ENCODE measurements at places on chromosomes 7 and 10. TPM values are rescaled to one million over a fixed set of nuclear protein-coding genes. Genes with fewer than 3 reads are reported as not detected.

The CTAGE4 gene
- 1.4 TPM for polyA plus RNA-seq

The SPOCK2 gene
- polyA plus RNA-seq: 1.1 TPM

GRCh38 chr10:35025916-35026315 is 64.2 kb downstream of the CUL2 start:
- no peaks in the 10 kb centered on the region for H3K27me3 ChIP-seq
- DNase-seq: no peak
- peaks cover 16% of the 10 kb centered on the region for H3K36me3 ChIP-seq
- H3K4me1 ChIP-seq: no peaks in the 10 kb centered on the region

GRCh38 chr7:158110661-158111048 is 477.0 kb downstream of the PTPRN2 start:
- no peak overlapping the region for H3K4me3 ChIP-seq
- H3K27me3 ChIP-seq: no peaks in the 10 kb centered on the region
- H3K27ac ChIP-seq: no peak overlapping the region

DNA sequence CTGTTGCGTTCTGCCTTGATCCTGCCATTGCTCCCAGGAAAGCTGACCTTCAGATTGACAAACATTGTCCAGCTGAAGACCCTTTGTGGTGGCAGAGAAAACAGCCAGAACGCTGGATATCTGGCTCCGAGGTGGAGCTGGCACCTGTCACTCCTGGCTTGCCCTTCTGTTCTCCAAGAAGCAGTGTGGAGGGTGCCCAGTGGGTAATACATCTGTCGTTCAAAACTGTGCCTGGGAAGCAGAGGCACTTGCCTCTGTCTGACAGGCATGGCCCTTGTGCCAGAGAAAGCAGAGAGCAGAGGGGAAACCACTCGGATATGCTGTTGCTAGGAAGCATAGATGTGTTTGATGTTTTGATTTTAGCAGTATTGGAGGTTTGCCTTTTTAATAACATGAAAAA is 231.4 kb downstream of the BMPER start:
- no peaks in the 10 kb centered on the region for H3K27me3 ChIP-seq
- H3K36me3 ChIP-seq: no peaks in the 10 kb centered on the region
- no peaks in the 10 kb centered on the region for H3K4me1 ChIP-seq
- H3K4me3 ChIP-seq: no peak overlapping the region

GRCh38 chr10:8150401-8150905 is 96.0 kb downstream of the GATA3 start:
- H3K27ac ChIP-seq: no peak overlapping the region
- DNase-seq: no peak
- H3K4me3 ChIP-seq: no peak overlapping the region
- H3K4me1 ChIP-seq: no peaks in the 10 kb centered on the region

DNA sequence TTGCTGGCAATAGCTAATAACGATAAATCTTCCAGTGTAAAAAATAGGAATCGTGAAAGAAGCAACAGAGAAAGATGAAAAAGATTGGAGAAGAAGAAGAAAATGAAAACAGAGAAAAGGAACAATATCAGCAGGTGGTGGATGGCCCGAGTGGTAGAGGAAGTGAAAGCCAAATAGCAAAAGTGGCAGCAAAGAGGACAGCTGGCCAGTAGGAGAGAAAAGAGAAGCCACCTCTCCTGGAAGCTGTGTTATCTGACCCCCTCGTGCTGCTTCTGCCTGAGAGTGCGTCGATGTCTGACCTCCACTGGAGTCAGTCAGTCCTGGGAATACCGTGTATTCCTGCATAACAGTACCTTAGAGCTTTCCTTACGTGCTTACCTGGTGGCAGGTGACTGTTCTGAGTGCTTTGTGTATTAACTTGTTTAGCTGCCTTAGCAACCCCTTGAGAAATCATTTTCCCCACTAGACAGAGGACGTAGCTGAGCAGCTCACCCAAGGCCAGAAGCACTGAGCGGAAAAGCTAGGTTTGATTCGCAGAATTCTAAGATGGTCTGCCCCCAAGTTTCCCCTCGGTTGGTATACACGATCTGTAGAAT is 88.3 kb downstream of the CHN2 start:
- H3K27ac ChIP-seq: no peak overlapping the region
- no peaks in the 10 kb centered on the region for H3K36me3 ChIP-seq
- no peak overlapping the region for H3K4me3 ChIP-seq
- H3K27me3 ChIP-seq: no peaks in the 10 kb centered on the region
- H3K4me1 ChIP-seq: peaks cover 7% of the 10 kb centered on the region
- DNase-seq: no peak

- no peaks in the 10 kb centered on the region for H3K4me1 ChIP-seq
- no peak overlapping the region for H3K4me3 ChIP-seq
- no peaks in the 10 kb centered on the region for H3K27me3 ChIP-seq
- H3K36me3 ChIP-seq: no peaks in the 10 kb centered on the region
- no peak overlapping the region for H3K27ac ChIP-seq
- DNase-seq: no peak
Observed at GRCh38 chr10:62652114-62652513, 152.4 kb upstream of the ADO start.
